ENCODE measurements at places on chromosomes 6 and 20.

DNA sequence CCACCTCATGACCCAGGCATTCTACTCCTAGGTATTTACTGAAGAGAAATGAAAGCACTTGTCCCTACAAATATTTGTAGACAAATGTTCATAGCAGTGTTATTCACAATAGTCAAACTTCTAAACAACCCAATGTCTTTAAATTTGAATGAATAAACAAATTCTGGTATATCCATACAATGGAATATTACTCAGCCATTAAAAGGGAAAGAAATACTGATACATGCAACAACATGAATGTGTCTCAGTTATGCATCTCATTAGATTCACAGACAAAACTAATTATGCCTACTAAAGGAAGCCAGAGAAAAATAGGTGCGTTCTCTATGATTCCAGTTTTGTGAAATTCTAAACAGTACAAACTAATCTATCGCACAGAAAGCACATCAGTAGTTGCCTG is 30.7 kb downstream of the MDFI start:
- DNase-seq, result no peak

- DNase-seq, result no peak
These were observed 232.3 kb downstream of the NFATC2 start for GRCh38 chr20:51310216-51310615.

DNA sequence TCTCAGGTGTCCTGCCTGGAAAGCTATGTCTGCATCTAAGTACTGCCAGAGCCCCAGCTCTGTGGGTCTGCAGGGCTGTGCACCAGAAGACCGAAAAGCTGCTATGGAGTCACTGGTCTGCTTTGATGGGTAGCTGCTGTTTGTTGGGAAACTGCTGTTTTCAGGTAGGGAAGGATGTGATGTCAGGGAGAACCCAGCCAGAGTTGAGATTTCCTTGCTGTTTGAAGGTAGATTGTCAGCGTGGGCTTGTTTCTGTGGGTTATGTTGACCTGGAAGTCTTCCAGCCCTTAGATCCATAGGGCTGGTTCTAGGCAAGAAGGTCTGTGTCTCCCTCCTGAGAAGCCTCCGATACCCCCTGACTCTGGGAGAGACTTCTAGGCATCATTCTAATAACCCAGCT is 12.2 kb upstream of the SHLD1 start:
- no peak for DNase-seq

- DNase-seq, result no peak
These were observed 29.9 kb downstream of the ADNP start for GRCh38 chr20:50901301-50901700.

DNA sequence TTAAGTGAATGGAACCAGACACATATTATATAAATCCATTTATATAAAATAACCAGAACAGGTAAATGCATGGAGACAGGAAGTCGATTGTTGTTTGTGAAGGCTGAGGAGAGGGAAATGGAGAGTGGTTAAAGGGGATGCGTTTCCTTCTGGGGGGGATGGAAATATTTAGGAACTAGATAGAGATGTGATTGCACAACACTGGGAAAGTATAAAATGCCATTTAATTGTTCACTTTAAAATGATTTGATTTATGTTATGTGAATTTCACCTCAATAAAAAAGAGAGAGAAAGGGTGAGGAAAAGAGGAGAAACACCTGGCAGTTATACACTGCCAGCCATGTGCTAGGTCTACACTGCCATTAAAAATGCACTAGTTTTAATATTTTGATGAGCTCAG is 312.6 kb downstream of the CD83 start:
- DNase-seq, result no peak

GRCh38 chr6:142605922-142606485 is 304.2 kb downstream of the ADGRG6 start:
- DNase-seq, result no peak

DNA sequence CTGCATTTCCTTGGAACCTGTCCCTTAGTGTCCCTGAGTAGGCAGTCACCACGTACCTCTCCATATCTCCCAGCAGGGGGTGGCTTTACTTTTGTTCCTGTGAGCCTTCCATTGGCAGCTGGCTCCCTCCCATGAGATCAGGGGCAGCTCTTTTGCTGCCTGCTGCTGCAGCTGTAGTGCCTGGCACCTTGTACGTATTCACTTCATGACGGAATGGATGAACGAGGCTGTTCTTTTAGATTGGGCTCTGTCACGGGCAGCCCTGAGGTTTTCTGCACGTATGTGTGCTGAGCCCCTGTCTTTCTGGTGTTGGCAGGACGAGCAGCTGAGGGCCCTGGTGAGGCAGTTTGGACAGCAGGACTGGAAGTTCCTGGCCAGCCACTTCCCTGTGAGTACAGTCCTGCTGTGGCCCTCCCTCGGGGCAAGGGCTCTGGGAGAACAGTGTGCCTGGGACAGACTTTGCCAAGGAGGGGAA is 14.6 kb downstream of the MYBL2 start:
- DNase-seq, result peak; percentile 22

GRCh38 chr6:157283900-157284737 is 39.2 kb downstream of the TMEM242 start:
- no peak for DNase-seq

- DNase-seq, result no peak
These were observed 16.2 kb downstream of the RAB44 start for GRCh38 chr6:36713846-36714245.

GRCh38 chr6:131638013-131638412 is 911 bp downstream of the ENPP3 start:
- DNase-seq, result no peak
